ENCODE measurements at places on chromosomes 4 and X. TPM values are rescaled to one million over a fixed set of nuclear protein-coding genes. Genes with fewer than 3 reads are reported as not detected.

GRCh38 chr4:8699063-8699385 lies 106.5 kb downstream of the CPZ start:
- DNase-seq = no peak

Gene MORF4L2
- total RNA-seq = 659 TPM

DNA sequence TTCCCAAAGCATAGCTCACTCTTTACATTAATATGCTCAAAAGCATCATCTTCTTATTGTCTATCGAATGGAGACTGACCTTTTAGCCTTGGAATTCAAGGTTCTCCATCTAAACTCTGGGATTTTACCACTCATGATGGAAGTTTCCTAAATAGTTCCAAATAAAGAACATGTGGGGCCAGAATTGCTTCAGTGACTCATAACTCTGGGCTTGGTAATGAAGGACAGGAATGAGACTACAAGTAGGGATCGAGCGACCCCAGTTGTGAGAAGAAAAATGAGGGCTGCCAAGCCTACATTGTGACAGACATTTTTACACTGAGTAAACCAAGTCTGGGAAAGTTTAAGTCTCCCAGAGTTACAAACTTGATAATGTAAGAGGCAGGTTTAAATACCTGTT lies 269.9 kb downstream of the CBLL2 start:
- no peak for DNase-seq

Gene CLIC2
- total RNA-seq = 1.1 TPM

DNA sequence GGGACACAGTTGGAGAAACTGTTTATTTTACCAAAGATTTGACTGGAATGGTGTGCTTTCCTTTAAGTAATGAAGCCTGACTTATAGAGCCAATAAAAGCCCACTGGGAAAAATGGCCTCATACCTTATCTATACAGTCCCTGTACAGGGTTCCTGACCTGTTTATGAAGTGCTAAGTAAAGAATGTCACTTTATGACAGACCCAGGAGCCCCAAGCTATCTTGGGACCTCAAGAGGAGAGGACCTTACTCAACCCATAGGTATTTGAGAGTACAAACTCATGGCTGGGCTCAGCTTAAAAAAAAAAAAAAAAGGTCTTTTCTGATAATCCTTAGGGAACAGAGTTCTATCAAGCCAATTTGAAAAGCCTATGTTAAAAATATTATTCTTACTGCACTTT lies 1389.3 kb downstream of the RAPGEF2 start:
- no peak for DNase-seq

DNA sequence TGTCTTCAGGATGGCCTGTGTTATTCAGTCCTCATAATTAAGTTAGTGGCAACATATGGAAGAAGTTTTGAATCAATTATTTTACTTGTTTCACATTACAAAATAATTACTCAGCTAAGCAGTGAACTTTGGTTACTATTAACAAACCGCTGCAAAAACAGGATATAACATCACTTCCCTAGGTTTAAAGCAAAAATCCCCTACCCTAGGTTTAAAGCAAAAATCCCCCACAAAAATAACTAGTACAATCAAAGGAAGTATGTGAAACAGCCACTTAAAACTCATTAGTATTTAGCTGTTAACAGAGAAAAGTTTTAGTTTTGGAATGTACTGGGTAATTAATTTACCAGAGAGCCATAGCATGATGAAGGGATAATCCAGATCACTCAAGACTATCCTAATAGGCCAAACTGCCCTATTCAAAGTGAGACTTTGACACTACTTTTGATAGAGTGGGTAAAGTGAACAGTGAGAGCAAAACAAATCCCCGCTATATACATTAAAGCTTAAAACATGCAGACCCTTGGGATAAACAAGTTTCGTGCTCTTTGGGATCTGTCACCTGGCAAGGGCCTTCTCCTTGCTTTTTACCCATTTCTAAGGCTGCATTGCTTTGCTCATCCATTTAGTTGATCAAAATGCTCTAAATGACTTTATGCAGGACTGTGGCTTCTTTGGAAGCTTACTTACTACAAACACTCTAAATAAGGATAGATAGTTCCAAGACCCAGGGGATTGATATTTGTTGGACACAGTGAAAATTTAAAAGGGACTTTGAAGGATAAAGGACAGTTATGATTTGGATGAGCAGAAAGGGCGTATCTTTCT lies 36.4 kb upstream of the GPR174 start:
- DNase-seq = no peak

DNA sequence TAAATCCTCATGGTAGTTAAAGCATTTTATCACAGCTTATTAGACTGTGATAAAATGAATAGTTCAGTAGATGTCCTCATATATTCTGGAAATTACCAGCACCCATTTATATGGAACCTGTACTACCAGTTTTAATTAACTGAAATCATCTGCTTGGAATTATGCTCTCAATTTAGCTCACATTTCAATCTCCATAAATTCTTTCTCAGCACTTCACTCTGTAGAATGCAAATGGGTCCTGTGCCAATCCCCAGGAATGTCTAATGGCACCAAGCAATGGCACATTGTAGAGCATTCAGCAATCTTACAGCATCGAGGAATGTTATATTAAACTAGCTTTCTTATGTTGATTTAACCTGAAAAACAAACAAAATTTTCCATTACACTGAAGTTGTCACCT lies 355.1 kb downstream of the PDHA2 start:
- DNase-seq = no peak

- no peak for DNase-seq
These were observed 14.6 kb downstream of the CTBP1 start for GRCh38 chr4:1234309-1234695.

DNA sequence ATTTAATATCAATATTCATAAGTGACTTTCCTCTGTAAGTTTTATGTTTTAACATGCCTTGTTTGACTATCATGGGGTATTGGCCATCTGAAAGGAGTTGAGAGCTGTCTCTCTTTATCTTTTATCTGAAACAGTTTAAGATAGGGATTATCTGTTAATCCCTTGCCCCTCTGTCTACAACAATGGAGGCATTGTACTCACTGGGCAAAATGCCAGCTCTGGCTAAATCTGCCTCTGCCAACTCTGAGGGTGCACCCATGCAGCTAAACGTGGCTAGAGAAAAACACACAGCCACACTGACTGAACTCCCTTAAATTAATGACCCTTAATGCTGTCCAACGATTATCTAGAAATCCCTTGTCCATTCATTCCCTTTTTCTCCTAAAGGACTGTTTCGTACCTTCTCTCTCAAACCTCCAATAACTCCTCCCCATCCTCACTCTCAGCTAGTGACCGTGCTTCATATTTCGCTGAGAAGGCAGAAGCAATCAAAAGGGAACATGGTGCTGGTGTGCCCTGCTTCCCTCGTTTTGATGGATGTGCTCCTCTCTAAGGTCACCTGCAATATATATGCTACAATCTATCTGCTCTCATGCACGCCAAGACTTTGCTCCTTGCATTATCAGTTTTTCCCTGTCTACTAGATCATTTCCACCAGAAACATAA lies 10.3 kb downstream of the PHKA2 start:
- no peak for DNase-seq
